ENCODE measurements at places on chromosomes 4 and X.

DNA sequence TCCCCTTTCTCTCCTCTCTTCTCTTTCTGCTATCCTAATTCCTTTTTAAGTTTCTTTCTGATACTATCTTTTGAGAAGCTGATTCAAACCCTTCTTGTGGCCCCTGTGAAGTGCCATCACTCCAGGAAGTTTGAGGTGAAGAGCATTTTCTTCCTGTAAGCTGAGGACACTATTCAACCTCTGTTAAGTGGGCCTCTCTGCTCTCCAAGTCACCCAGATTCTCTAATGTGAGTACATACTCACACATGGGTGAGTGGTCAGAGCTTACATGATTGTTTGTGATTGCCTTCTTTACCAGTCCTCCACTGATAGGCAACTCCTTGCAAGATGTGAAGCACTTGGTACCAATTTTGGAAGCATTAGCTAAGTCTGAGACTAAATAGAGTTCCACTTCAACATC lies 18.4 kb upstream of the SMIM10L2A start:
- DNase-seq: no peak

GRCh38 chr4:72496119-72496518 lies 72.9 kb downstream of the ADAMTS3 start:
- no peak for DNase-seq

GRCh38 chr4:158808399-158808798 lies 39.6 kb downstream of the FNIP2 start:
- DNase-seq: no peak

DNA sequence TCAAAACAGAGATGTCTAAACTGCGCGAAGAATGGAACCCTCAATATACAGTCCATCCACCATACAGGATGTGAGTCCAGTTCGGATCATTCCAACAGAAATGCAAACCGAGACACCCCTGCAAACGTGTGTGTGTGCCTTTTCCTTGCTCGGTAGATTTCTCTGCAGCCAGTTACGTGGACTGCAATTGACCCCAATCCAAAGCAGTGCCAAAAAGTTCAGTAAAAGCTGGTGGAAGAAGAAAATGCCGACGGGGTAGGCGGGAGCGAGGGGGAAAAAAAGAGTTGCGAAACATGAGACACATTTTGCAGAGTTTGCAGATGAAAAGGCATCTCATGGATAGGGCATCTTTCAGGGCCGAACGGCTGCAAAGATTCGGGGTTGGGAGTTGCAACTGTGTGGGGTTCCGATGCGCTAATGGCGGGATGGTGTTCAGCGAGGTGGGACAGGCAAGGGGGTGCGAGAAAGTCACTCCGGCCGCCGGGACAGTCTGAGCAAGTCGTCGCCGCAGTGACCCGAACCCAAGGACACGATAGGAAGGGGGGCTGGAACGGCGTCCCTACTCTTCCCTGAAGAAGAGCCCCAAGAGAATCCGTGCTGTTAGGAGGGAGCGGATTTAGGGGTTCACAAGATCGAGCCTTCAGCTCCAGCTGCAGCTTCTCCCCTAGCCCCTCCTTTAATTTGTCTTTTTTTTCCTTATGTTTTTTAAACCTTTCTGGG lies 3.8 kb downstream of the PHOX2B start:
- no peak for DNase-seq

DNA sequence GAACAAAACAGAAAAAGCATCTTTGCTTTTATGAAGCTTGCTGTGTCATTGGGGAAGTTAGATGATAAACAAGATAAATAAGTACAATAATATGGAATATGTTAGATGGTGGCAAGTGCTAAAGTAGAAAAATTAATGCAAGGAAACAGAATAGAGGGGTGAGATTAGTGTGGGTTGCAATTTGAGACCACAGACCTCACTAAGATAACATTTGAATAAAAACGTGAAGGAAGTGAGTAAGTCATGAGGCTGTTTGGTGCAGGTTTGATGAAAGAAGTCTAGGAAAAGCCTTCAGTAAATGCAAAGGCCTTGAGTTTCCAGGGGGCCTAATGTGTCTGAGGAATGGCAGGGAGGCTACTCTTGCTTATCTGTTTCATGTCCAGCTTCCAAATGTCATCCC lies 102.5 kb downstream of the CFAP299 start:
- no peak for DNase-seq

GRCh38 chr4:165580351-165580905 lies 201.6 kb downstream of the CPE start:
- DNase-seq: peak; percentile 98

DNA sequence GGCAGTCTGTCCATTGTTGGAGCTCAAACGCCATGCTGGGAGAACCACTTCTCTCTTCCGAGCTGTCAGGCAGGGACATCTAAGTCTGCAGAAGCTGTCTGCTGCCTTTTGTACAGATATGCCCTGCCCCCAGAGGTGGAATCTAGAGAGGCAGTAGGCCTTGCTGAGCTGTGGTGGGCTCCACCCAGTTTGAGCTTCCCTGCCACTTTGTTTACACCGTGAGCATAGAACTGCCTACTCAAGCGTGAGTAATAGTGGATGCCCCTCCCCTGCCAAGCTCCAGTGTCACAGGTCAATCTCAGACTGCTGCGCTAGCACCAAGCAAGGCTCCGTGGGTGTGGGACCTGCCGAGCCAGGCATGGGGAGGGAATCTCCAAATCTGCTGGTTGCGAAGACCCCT lies 145.7 kb downstream of the VSIG4 start:
- no peak for DNase-seq

DNA sequence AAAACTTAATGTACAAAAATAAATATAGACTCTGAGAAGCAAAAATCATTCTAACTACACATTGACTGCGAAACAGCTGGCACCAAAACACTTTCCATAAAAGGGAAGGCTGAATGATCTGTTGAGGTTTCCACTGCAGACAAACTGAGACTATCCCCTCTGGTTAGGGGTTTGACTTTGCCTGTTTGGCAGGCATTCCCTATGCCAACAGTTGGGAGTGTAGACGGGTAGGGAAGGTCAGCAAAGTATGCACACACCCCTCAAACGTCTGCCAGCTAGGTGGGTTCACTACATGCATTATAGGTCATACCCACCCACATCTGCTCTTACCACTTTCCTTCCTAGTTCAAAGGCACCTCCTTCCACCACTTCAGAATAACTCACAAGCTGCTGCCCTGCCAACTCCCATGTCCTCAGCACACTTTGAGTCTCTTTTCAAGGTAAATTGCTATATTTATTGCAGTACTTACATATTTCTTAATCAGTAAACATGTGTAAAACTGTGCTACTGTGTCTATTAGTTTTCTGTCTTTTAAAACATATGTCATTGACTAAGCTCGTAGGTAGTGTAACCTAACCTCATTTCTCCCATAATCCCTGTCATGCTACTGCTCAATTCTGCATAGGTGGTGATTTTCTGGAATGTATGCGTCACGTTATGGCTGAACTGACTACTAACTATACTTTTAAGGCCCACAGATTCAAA lies 12.4 kb downstream of the CTSO start:
- DNase-seq: no peak

- DNase-seq: no peak
These were observed 103.0 kb upstream of the ENPP6 start for GRCh38 chr4:184320631-184321030.

Data from skeletal muscle cell (primary cell).